ENCODE measurements at places on chromosomes 1 and 21.

DNA sequence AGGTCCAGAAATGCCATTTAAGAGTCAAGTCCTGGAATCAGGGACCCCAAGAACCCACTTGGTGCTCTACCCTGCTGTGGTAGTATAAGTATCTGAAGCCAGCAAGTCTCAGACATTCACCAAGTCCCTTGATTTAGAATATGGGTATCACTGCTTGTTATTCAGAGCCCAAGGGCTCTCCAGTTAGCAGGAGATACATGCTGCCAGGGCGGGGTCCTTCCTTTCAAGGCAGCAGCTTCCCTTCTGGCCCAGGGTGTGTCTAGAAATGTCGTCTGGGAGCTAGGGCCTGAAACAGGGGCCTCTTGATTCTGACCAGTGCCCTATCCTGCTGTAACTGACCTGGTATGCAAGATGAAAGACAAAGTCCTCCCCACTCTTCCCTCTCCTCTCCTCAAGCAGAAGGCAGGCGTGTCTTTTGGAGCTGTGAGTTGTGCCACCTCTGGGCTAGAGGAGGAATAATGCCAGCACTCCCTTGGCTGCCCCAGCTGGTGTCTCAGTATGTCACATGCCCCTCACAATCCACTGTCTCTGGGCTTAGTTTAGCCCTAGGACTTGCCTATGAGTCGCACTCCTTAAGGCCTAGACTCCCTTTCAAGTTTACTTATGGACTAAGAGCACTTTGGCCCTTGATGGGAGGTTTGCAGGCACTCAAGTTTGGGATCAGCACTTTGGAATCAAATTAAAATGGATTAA lies 200.2 kb downstream of the MRPL39 start:
- no peak for DNase-seq

DNA sequence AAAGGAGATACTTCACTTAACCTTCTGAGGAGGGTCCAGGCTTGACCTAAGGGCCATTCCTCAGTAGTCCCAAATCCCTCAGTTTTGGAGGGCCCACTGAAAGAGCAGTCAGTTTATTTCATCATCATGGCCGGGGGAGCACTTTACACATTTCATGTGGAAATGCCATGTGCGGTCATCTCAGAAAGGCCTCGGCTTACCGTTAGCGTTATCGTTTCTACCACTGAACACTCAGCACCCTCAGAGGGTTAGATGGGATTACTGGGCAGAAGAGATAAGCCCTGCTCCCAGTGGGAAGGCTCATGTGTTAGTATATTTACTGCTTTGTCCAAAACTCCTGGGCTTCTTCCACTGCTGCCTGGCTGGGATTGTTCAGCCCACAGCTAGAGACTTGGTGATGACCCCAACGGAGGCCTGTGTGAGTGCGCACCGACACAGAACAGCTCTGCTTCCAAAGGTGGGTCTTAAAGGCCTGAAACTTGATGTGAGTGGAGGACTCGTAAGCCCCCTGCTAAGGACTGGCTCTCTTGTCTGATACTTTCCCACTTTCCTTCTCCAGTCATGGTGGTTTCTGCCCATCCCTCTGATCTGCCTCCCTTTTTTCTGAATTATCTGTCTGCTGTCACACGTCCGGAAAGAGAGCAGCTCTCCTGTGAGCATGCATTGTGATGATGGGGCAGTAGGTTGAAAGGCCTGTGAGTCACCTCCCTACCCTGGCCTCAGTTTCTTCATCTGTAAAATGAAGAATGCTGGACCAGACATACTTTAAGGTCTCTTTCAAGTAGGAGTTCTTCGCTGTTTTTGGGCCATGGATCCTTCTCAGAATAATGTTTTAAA lies 284.5 kb downstream of the ASTN1 start:
- no peak for DNase-seq

- DNase-seq: no peak
Measured at GRCh38 chr1:116579259-116579875, 8.5 kb upstream of the CD58 start.

DNA sequence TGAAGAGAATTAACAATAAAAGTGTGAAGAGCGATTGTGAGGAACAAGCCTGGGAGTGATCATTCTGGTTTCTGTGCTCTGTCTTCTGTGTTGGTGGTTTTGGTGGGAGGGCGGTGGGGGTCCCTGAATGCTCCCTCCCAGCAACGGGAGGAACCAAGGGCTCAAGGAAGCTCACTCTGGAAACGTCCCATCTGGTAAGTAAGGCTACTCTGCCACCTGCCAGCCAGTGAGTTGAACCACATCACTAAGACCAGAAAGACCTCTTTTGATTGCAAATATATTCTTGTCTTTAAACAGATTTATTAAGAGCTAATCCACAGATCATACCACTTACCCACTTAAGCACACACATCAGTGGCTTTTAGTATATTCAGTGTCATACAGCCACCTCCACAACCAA lies 125.0 kb downstream of the PRDM2 start:
- no peak for DNase-seq

GRCh38 chr1:47128221-47128620 lies 9.0 kb upstream of the CYP4A22 start:
- DNase-seq: no peak

DNA sequence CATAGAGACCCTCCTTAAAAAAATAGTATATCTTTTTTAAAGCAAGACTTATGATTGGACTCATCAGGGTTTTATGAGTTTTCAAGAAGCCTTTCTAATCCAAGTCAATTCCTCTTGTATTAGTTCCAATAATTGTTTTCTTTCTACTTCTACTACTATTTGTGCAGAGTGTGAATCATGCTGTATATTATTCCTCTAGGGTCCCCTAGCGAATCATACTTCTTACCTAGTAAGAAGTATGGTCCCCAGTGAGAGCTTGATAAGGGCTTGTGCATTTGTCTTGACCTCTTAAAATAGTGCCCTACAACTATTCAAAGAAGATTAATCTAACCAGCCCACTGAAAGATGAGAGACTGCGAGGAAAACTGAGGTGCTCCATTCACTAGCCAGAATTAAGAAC lies 715.7 kb upstream of the ZP4 start:
- no peak for DNase-seq

DNA sequence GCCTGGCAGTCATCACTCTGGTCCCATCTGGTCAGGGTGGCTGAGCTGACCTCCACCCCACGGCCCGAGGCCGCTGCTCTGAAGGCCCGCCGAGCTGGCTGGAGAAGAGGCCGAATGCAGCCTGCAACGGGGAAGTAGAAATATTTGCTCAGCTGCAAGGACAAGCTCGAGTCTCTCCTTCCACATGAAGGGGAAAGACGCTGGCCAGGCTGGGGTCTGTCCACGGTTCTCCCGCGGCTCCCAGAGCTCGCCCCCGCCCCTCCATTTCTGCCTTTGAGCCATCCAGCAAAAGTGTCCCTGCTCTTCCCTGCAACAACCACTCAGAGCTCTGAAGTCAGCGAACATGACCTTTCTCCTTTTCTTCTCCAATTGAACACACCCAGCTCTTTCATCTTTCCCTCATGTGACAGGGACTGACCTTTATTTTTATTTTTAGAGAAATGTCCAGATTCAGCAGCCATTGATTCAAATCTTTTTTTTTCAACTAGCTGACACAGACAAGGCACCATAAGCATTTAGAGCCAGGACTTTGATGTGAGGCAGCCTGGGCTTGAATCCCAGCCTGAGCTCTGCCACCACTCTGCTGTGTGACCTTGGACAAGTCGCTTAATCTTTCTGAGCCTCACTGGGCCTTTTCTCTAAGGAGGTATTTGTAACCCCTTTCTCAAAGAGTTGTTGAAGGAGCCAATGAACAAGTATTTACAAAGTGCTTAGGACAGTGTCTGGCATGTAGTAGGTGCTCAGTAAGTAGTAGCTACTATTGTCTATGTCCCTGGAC lies 149.3 kb upstream of the WNT4 start:
- no peak for DNase-seq

DNA sequence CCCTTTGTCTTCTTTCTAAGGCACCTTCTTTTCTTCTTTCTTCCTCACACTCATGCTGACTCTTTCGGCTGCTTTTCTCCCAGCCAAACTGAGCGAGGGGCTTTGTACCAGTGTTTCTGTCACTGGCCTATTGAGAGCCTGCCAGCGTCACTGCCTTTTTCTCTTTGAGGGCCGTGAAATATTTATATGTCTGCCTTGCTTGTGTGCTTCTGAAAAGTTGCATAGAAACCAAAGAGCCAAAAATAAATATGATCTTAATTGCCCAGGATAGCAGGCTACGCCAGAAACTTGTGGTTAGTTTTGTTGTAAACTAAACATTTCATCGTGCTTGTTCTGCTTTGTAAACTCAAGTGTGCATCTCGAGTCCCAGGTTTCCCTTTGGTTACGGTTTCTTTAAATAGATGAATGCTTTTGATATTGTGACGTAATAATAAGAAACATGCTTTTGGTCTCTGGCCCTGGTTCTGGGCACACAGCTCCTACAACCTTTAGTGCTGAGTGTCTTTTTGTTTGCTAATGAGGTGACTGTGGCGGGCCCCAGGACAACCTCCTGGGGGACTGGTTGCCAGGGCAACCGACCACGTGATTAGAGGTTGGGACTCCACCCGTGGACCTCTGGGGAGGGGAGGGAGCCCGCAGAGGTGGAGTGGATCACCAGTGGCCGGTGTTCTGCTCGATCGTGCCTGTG lies 10.8 kb downstream of the SLC37A1 start:
- DNase-seq: peak; percentile 69

DNA sequence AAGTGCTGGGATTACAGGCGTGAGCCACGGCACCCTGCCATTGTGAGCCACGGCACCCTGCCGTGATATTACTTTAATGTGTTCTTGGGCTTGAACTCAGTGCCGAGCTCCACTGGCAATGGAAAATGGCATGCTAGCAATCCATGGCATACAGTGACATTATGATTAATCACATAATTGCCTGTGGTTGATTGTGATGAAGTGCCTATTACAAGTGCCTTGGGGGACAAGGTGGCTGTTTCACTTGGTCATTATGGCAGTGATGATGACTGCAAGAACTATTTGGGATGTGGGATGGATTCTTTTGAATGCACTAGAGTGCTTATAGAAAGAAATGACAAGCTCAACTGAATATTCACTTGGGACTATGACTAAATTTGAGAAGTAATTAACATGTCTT lies 22.3 kb upstream of the HPCAL4 start:
- DNase-seq: no peak

- DNase-seq: no peak
Measured at GRCh38 chr1:162690672-162691434, 58.6 kb downstream of the DDR2 start.

DNA sequence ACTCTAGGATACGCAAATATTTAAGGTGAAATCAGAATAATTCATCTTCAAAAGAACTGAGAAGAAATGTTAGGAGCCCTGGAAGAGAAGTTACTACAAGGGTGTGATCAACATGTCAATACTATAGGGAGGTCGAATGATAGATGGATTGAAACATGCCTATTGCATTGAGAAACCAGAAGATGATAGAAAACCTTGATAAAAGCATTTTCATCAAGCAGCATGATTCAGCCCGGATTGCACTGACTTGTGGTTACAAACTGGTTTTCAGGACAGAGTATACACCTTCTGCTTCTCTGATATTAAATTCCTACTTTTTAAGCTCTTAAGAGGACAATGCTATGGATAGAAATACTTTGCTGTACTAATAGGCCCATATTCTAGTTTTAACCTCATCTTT lies 164.2 kb downstream of the FMN2 start:
- DNase-seq: no peak

DNA sequence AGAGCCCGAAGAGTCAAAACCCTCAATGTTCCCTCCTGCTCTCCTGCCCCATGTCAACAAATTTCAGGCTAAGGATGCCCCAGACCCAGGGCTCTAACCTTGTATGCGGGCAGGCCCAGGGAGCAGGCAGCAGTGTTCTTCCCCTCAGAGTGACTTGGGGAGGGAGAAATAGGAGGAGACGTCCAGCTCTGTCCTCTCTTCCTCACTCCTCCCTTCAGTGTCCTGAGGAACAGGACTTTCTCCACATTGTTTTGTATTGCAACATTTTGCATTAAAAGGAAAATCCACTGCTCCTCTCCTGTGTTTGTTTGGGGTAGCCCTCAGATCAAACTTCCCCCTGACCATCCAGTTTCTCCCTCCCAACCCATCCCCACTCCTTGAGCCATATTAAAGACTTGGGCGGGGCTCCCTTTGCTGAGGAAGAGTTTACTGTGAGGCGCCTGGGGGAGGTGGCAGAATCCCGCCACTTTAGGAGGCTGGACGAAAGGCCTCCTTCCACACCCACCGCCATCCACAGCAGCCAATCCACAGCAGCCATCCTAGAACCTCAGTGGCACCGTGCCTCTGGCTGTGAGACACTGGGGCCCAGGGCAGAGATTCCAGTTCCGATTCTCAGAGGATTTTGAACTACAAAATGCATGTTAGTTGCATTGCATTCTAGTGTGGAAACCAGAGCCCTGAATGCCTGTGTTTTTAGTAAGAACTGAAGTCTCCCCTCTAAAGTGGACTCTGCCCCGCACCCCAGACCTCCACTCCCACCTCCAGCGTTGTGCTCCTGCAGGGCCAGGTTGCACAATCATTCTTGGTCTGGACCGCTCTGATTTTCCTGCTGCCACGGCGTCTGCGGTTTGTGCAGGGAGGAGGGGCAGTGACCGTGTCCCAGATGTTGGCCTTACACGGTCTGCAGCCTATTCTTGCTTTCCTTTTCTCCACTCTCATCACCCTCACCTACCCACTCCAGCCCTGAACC lies 3.0 kb downstream of the OLFML3 start:
- no peak for DNase-seq

GRCh38 chr21:45318556-45319404 lies 31.1 kb upstream of the POFUT2 start:
- DNase-seq: no peak

- DNase-seq: no peak
Measured at GRCh38 chr1:231679109-231679508, 52.5 kb downstream of the DISC1 start.

- no peak for DNase-seq
Measured at GRCh38 chr1:64851664-64852063, 106.8 kb downstream of the RAVER2 start.

GRCh38 chr1:98344731-98345130 lies 316.8 kb upstream of the SNX7 start:
- DNase-seq: no peak

- DNase-seq: no peak
Measured at GRCh38 chr1:196178083-196178635, 430.1 kb downstream of the KCNT2 start.

DNA sequence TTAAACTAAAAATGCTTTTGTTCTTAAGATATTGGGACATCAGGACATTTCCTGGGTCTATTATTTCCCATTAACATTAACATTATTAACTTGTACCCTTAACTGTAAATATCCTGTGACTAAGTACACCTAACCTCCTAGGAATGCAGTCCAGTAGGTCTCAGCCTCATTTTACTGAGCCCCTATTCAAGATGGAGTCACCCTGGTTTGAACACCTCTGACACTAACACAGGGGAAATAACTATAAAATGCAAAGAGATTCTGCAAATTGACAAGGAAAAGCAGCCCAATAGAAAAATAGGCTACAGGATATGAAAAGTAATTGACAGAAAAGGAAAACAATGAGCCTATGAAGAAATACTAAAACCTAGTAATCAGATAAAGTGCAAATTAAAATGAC lies 11.6 kb upstream of the NCMAP start:
- no peak for DNase-seq

GRCh38 chr21:29152916-29153315 lies 22.5 kb downstream of the MAP3K7CL start:
- DNase-seq: no peak

GRCh38 chr1:114314576-114314975 lies 160.9 kb upstream of the SYT6 start:
- no peak for DNase-seq

GRCh38 chr1:223137455-223138085 lies 5.5 kb downstream of the TLR5 start:
- DNase-seq: no peak

Measured in CD4-positive, alpha-beta T cell treated with Interleukin-12 subunit alpha and Interleukin-12 subunit beta, for 1 hour (primary cell).